ENCODE measurements at places on chromosomes 12 and 14.

- DNase-seq = no peak
Observed at GRCh38 chr12:95759718-95760117, 30.8 kb downstream of the NTN4 start.

DNA sequence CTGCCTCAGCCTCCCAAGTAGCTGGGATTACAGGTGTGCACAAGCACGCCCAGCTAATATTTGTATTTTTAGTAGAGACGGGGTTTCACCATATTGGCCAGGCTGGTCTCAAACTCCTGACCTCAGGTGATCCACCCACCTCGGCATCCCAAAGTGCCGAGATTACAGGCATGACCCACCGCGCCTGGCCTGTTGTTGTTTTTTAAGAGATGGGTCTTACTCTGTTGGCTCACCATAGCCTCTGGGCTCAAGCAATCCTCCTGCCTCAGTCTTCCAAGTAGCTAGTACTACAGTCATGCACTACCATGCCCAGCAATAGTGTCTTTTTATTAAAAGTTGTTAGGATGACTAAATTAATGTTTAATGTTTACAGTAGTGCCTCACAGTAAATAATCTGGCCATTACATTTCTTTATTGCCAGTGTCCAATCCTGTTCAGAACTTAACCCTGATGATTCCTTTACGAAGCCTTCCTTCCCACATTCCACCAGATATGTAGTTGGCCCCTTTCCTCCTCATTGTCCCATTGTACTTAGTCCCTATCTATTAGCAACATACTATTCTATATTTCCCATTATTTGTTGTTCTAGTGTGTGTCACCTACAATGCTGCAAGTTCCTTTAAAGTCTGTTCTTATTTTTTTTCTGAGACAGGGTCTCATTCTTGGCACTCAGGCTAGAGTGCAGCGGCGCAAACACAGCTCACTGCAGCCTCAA lies 8.8 kb upstream of the SMARCC2 start:
- no peak for DNase-seq

DNA sequence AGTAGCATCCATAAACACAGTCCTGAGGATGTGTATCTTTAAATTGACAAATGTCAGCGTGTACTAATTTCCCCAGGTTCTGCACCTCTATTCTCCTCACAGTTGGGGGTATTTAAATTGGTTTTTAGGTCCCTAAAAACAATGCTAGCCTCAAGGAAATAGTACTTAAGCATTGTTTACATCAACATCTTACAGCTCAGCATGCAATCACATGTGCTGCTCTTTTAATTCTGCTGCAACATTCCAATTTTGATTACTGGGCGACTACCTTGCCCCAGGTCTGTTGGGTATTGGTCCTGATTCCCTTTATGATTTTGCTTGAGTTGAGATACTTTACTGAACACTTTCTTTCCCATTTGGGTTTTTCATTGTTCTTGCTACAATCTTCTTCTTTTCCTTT lies 616.6 kb downstream of the CCER1 start:
- DNase-seq = no peak

DNA sequence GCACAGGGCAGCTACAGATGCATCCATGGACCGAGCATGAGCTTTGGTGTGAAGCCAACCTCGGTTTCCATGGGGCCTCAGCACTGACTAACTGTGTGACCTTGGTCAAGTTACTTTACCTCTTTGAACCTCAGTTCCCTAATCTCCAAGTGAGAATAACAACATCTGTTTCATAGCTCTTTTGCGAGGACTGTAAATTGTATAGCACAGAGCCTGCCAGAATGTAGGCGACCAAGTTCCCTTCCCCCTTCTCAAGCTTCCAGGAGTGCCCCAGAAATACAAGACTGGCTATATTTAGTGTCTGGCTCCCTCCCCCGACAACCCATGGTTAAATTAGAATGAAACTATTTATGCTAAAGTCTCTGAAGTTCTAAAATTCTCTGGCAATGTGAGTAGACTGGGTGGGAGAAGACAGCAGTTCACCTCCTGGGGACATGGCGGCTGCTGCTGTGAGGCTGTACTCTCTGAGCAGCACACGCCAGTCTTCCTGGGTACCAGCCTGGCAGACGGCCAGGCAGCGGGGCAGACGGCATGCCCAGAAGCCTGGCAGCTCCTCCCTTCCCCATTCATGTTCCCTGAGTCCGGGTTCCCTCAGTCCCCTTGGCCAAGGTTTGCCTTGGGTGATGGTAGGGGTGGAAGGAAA lies 22.0 kb upstream of the TMED10 start:
- no peak for DNase-seq

DNA sequence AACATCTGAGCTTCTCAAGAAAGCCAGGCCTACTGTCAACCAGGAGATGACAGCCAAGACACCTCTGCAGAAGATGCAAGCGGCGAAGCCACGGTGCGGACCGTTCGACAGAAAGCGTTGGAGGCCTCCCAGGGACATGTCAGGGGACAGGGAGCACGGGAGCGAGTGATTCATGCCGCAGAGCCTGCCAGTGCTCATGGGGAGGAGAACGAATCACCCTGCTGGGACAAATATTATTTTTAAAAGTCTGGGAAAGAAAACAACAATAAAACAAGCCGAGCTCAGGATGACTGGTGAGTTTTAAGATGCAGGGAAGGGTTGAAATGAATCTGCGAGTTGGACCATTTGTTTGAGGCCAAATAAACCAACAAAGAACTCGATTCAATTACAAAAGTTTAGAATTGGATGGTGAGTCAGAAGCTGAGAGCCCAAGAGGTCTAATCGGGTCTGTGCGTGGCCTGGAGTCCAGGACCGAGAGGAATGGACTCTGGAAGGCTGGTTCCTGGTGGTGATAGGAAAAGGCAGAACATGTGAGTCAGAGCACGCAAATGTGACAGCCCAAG lies 91.0 kb downstream of the RBM19 start:
- DNase-seq = no peak

DNA sequence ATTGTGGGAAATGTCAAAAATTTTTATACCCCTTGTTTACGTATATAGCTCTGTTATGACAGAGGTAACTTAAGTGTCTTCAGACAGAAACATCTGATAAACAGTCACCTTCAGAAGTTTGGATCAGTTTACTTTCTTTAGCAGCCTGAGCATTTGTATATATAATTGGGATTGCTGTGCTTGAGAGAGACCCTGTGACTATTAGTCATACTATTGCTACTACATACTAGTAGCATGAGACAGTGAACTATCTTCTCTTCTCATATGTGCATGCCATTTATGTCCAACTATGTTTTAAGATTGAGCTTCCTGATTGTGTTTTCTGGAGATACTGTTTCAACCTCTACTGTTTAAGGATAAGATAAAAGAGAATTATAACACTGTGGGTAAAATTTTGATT lies 101.5 kb downstream of the PDE6H start:
- DNase-seq = no peak

DNA sequence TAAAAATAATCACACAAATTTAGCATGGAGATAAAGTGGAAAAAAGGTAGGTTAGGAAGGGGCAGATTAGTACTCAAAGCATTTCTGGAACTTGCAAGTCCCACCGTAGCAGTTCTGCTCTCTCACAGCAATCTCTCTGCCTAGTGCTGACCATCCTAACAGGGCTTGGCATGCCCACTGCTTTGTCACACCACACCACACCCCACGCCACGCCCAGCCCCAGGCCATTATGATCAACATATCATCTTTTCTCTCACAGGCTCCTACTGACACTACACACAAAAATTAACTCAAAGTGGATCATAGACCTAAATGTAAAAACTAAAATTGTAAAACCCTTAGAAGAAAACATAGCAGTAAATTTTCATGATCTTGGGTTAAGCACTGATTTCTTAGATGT lies 273.7 kb downstream of the DAD1 start:
- DNase-seq = no peak

DNA sequence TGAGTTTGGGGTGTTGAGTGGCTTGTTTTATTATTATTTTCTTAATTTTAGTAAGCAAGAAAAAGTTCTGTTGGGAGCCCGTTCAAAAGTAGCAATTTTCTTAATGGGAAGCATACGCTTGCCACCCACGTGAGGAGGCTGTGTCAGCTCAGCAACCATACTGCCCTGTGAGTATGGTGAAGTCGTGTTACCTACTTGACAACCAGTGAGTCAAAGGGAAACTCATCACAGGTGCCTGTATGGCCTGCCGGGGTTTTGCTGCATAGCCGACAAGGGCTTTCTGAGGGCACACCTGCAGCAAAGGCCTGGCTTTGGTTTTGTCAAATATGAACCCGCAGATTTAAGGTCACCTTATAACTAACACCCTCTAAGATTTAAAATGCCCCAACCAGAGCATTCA lies 31.1 kb downstream of the PITPNM2 start:
- peak; percentile 65 for DNase-seq

- DNase-seq = no peak
Observed at GRCh38 chr12:99137124-99137855, 492.2 kb downstream of the APAF1 start.

DNA sequence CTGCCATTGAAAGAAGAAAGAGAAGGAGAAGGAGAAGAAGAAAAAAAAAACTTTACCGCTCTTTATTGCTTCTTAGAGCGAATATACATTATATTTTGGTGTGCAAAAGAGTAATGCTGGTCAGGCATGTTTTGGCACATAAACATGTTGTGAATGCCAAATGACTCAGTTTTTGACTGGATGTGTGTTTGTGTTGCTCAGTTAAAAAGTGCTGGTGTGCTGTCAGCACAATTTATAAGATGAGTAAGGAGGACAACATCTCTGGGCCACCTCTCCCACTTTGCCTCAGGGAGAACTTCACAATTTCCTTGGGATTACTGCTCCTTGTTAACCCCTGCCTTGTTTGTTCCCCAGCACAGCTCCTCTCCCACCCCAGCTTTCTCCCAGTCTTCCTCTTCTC lies 584.8 kb downstream of the ETNK1 start:
- DNase-seq = no peak

GRCh38 chr14:103749452-103749851 lies 33.8 kb downstream of the ZFYVE21 start:
- no peak for DNase-seq

- DNase-seq = no peak
Observed at GRCh38 chr12:99627459-99627858, 20.1 kb upstream of the GARIN6 start.

- DNase-seq = no peak
Observed at GRCh38 chr12:120370343-120371243, 1.6 kb upstream of the MSI1 start.

- DNase-seq = peak; percentile 81
Observed at GRCh38 chr12:109428037-109428629, 49.0 kb downstream of the KCTD10 start.

- no peak for DNase-seq
Observed at GRCh38 chr12:116735951-116736599, 1.8 kb downstream of the SPRING1 start.

- no peak for DNase-seq
Observed at GRCh38 chr12:94258593-94258992, 110.2 kb downstream of the PLXNC1 start.

DNA sequence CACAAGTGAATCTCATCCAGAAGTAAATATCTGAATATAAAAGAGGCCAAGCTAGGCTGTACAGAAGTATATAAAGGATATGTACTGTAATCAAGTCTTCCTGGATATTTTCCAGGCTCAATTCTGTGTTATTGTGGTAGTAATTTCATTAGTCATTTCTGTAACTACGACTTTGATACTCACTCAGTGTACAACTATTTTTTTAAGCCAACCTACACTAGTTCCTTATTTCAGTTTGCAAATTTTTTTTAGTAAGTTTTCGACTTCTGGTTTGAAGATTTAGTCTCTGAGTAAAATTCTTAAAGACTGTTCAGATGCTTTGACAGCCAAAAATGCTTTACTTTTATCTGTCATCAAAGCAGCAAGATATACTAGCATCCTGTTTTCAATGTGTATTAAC lies 130.8 kb downstream of the CAPZA3 start:
- no peak for DNase-seq

- no peak for DNase-seq
Observed at GRCh38 chr12:79997096-79997791, 62.3 kb upstream of the PPP1R12A start.

GRCh38 chr12:6592087-6592486 lies 15.1 kb downstream of the CHD4 start:
- no peak for DNase-seq
